ENCODE measurements at places on chromosomes 6 and 20.

DNA sequence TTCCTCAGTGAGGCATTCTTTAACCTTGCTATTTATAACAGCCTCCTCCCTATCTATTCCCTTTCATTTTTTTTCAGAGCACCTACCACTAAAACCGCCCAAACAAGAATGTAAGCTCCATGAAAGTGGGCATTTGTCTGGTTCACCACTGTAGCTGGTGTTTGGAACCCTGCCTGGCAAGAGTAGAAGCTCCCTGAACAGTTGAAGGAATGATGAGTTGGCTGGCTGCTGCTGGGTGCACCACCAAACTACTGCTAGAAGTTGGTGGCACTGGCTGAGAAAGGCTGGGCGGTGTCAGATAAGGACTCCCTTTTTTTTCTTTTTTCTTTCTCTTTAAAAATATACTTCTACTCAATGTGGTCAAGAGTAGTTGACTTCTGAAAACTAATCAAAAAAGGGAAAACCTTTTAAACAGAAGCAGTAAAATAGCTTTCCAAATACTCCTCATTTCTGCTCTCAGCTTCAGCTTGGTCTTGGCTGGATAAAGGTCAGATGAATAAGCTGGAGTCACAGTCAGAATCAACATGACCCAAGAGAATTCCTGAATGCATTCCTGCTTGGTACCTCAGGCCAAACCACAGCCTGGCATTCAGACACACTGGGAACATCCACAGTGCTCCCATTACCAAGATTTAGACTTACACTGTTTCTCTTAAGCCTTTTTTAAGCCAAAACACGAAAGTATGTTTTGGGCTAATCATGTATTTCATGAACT, 38.0 kb downstream of the RTN4IP1 start:
- no peak for DNase-seq

DNA sequence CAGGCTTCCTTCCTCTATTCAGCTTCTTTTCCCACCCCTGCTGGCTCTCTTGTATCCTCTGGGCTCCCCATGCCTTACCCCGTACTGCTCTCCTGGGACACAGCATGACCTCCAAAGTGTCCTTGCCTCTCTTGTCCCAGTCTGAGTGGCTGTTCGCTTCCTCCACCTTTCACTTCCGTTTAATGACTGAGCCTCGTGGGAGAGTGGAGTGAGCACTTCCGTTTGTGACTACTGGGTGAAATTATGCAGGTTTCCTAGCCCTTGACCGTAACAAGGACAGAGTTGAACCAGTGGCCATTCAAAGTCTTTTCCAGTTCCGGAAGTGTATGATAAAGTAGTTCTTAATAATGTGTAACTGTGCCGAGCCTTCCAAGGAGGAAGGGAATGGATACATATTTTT, 109.2 kb downstream of the ARID1B start:
- DNase-seq = peak; percentile 86

- no peak for DNase-seq
Measured at GRCh38 chr20:31962761-31963160, 5.2 kb upstream of the XKR7 start.

GRCh38 chr6:829656-830055, 136.7 kb upstream of the EXOC2 start:
- DNase-seq = no peak

Measured in kidney capillary endothelial cell (primary cell).